ENCODE measurements at places on chromosomes 5 and 9. TPM values are rescaled to one million over a fixed set of nuclear protein-coding genes. Genes with fewer than 3 reads are reported as not detected.

Gene GPR151
- polyA plus RNA-seq: not detected

GRCh38 chr5:160310140-160310539 is 2.2 kb downstream of the CCNJL start:
- no peak for DNase-seq

DNA sequence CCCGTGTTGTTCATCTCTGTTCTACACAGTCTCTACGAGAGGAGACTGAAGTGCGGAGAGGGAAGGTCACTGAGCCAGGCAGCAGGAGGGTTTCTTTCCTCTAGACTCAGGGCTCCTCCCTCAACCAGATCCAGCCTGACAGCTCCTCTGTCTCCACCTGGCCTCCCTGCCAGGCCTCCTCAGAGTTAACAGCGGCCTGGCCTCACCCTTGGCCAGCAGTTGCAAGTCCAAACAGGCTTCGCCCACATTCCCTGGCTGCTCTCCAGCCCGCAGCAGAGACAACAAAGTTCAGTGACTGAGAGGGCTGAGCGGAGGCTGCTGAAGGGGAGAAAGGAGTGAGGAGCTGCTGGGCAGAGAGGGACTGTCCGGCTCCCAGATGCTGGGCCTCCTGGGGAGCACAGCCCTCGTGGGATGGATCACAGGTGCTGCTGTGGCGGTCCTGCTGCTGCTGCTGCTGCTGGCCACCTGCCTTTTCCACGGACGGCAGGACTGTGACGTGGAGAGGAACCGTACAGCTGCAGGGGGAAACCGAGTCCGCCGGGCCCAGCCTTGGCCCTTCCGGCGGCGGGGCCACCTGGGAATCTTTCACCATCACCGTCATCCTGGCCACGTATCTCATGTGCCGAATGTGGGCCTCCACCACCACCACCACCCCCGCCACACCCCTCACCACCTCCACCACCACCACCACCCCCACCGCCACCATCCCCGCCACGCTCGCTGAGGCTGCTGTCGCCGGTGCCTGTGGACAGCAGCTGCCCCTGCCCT is at the start of gene HRCT1:
HRCT1 (plus strand) TSS at position 291 of the 768 bp plus-strand sequence; CDS start at position 377, 86 bp downstream.
- peak; percentile 88 for DNase-seq

DNA sequence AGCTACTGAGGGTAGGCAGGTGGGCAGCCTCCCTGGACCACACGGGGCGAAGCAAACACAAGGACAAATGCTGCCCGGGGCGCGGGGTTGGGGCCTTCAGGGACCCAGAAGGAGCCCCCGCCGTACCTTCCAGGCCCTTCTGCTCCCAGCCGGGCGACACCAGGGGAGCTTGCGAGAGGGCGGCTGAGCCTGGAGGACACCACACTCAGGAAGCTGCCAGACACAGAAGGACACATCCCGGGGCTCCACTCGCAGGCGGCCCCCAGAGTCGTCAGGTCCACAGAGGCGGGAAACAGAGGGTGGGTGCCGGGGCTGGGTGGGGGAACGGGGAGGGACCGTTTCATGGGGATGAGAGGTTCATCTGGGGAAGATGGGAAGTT is 58.5 kb upstream of the UBAC1 start:
- DNase-seq: no peak

DNA sequence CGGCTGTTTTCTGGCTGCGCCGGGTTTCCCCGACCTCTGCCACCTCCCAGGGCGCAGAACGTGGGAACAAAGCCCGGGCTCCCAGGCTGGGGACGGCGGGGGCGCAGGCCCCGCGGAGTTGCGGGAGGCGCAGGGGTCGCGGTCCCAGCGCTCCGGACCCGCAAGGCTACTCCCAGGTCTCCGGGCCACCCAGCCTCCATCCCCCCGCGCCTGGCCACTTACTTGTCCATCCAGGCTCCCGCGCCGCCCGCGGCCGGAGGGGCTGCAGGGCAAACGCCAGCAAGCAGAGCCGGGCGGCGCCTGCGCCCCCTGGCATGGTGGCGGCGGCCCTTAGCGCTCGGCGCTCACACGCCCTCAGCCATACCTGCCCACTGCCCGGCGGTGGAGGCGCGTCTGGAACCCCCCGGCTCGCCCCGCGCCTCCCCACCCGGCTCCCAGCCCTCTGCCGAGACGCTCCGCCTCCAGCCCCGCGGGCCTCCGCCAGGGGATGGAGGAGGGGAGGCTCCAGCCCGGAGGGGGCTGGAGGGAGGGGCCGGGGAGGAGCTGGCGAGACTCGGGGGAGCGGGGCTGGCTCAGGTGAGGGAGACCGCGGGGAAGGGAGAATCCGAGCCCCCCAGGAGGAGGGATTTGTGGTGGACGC is at the start of gene ADAM19:
ADAM19 (minus strand) TSS at position 395 of the 640 bp plus-strand sequence; CDS start at position 316, 79 bp downstream.
- DNase-seq: no peak
